ENCODE measurements at places on chromosomes 3 and 15.
A peak's percentile ranks its signal among the peaks of the same experiment; 100 is the strongest.

- DNase-seq = no peak
Observed at GRCh38 chr3:146432066-146432465, 37.3 kb downstream of the PLSCR2 start.

DNA sequence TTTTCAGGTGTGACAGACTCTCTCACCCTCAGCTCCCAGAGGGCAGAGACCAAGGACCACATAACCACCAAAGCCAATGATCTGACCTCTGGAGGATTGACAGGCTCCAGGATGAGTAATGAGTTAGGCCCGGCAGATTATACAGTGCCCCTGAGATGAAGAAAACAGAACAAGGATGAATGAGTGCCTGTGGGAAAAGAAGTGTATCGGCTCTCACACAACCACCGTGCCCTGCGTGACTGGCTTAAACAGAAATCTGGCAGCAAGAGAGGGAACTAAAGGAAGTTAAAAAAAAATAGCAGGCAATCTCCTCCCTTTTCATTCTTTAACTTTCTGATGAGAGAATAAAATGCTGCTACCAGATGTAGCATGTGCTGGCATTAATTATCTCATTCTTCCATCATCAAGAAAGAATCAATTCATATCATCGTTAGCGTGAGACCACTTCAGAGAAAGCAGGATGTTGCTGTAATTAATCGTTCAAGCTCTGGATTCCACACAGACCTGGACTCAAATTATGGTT is 227.5 kb upstream of the COL8A1 start:
- no peak for DNase-seq

DNA sequence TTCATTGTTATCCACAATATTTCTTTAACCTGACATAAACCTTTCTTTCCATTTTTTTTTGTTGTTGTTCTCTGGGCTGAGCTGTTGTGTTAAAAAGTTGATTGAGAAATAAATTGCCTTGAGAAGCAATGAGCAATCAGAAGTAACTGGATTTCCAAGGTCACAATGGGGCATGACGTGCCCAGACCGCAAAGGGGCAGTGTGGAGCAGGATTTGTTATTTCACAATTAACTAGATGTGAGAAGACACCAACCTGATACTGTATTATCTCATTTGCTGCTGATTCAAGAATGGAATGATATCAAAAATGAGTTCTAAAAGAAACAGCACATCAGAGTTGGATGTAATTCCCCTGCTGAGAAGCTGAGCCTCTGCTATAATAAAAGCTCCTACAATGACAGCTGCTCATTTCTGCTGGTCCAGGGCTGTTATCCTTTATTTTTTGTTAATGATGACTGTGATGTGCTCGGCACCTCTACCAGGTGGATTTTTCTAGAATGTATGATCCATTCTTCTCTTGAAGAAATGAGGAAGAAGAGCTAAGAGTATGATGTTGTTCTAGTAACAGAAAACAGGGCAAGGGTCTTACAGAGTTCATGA is 28.1 kb downstream of the CPNE4 start:
- peak; percentile 35 for DNase-seq

DNA sequence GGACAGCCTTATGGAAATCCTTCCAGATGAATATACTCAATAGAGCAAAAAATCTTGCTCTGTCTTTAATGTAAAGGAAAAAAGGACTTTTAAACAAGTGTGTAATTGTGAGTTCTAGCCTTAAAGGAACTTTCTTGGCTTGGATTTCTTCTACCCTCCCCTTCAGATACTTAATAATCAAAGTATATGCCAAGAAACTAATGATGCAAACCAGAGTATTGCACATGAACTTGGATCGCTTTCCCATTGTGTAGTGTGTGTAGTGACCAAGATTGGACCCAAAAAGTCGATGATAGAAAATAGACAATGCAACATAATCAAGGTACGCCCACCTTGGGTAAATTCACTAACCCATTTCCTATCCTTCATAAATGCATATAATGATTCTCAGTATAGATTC is 123.8 kb downstream of the TIGIT start:
- no peak for DNase-seq

GRCh38 chr3:125433611-125434041 is 58.5 kb upstream of the ZNF148 start:
- no peak for DNase-seq

- peak; percentile 36 for DNase-seq
Observed at GRCh38 chr3:12954891-12955650, 113.7 kb upstream of the RPL32 start.

GRCh38 chr3:7506606-7507180 is 645.8 kb downstream of the GRM7 start:
- no peak for DNase-seq

DNA sequence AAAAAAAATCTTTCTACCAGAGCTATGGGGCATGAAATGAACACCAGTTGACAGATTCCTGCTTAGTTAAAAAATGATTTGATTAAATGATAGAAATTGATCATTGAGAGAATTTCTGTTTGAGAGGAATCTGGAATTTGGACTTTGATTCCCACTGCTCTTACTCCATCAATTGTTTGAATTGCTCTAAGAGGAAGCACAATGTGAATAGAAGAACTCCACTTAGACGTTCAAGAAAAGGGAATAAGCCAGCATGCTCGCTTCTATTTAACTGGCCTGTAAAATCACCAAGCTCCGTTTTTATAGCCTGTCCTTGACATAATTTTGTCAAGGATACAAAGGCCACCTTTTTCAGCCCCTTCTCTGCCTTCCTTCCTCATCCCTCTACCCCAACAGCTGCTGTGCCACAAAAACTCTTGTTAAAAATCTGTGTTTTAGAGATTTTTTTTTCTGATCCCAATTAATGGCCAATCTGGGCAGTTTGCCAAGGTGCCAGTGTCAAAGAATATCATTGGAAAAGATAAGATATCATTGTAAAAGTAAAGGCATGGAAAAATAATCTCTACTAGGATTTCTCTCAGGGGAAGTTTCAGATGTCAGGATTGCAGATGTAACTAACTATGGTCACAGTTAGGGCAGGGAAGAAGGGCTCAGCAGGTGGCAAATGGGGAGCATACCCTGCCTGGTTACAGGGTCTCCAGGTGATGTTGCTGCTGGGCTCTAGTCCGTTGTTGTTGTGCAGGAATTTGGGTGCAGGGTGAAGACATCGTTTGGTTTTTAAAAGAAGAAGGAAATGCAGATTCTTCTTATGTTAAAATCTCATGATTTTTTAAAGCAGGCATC is 301.8 kb upstream of the PDZRN3 start:
- DNase-seq = no peak

- DNase-seq = no peak
Observed at GRCh38 chr3:183438735-183439134, 10.3 kb upstream of the MCF2L2 start.

DNA sequence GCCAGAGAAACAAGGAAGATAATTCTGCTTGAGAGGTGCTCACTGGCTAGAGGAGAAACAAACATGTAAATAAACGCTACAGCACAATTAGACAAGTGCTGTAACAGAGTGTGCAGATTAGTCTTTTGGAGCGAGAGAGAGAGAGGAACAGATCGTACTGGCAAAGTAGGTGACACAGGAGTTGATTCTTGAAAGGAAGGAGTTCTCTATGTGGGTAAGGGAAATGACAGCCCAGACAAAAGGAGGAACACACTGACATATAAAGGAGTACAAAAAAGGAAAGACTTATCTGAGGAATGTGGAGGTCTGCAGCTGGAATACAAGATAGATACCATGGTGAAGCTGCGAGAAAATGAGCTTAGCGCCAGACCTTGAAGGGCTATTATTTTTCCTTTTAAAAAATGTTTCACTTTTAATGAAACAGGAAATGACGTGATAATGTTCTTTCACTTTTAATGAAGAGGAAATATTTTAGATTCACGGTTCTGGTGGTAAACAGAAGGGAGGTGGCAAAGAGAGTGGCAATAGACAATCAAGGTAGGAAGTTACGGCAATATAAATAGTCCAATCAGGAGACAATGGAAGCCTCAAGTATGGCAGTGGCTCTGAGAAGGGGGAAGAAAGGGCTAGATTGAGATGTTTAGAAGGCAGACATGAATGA is 202.9 kb downstream of the VPS13C start:
- no peak for DNase-seq

- DNase-seq = no peak
Observed at GRCh38 chr15:63076714-63077046, 34.1 kb downstream of the TPM1 start.

GRCh38 chr3:31908391-31909097 is 72.5 kb downstream of the OSBPL10 start:
- no peak for DNase-seq

DNA sequence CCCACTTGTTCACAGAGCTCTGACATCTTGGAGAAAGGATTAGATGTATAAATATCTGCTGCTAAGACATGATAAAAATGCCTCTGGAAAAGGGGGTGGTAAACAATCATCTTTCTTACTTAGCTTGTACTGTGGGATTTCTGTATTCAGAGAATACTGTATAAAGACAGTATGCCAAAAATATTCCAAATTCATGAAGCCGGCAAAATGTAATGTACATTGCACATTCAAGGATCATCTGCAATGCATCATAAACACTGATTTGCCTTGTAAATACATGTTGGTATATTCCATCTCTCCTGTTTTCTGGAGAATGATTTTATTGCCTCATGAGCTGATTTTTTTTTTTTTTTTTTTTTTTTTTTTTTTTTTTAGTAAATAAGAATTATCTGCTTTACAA is 355.3 kb downstream of the ROBO1 start:
- no peak for DNase-seq

GRCh38 chr3:1190569-1190968 is 97.7 kb downstream of the CNTN6 start:
- no peak for DNase-seq

DNA sequence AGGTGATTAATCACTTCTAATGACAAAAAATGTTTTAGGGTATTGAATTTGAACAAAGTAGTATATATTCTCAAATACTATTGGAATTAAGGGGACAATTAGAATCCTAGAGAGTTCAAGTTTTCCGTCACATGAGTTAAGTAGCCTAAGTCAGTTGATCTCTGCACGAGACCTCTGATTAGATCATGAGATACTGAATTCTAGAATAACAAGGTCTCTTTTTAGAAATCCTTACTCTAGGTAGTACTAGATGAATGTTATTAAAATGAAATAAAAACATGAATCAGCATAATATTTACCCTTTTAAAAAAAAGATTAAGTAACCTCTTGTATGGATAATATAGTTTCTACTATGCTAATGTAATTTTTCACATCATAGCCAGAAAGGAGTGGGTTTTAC is 43.4 kb downstream of the MYO5A start:
- no peak for DNase-seq

GRCh38 chr3:171460725-171461524 is 720 bp upstream of the TNIK start:
- peak; percentile 53 for DNase-seq

- peak; percentile 12 for DNase-seq
Observed at GRCh38 chr3:16596352-16597032, 8.7 kb downstream of the DAZL start.

- no peak for DNase-seq
Observed at GRCh38 chr15:39889601-39890000, 30.5 kb downstream of the GPR176 start.

GRCh38 chr3:195041871-195042742 is 228.9 kb downstream of the XXYLT1 start:
- DNase-seq = no peak

- DNase-seq = no peak
Observed at GRCh38 chr3:141184430-141184829, 47.2 kb upstream of the PXYLP1 start.

DNA sequence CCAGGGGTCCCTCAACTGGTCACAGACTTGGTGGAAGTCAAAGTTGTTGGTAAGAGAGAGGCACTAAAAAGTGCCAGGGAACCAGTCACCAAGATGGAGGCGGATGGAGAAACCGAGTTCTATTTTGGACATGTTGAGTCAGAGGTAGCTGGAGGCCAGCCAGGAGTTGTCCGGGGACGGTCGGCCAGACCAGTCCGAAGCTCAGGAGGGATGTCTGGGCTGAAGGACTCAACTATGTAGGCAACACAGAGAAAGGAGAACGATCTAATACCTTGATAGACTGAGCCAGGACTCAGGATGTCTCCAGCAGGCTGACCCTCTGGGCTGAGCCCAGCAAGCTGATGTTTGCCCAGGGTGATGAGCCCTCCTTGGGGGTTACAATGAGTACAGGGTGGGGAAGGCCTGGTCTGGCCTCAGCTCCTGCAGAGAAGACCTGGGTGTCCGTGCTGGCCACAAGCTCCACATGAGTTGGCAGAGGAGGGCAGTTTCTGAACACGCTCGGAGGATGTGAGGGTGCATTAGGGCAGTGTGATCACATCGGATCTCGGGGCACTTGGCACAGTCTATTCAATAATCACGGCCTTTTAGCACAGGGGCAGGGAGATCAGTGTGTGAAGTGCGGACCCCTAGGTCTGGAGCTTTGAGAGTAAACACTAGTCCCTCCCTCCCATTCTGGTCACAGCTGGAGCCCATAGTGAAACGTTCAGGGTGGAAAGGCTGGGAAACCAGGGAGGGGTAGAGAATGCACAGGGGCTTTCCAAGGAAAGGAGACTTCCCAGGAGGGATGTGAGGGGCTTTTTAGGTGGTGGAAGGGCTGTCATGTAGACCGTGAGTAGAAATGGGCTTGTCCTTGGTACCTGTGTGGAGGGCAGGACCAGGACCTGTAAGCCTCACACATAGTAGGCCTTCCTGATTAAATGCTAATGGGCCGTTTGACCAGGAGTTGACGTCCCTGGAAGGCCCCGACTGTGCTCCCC is 111.9 kb downstream of the ETFA start:
- no peak for DNase-seq

- no peak for DNase-seq
Observed at GRCh38 chr15:48522911-48523310, 122.6 kb downstream of the FBN1 start.

GRCh38 chr3:119175872-119176756 is 2.7 kb downstream of the UPK1B start:
- no peak for DNase-seq

- no peak for DNase-seq
Observed at GRCh38 chr3:183781246-183781645, 44.1 kb downstream of the MAP6D1 start.

GRCh38 chr3:139394116-139394515 is 4.7 kb upstream of the COPB2 start:
- no peak for DNase-seq

DNA sequence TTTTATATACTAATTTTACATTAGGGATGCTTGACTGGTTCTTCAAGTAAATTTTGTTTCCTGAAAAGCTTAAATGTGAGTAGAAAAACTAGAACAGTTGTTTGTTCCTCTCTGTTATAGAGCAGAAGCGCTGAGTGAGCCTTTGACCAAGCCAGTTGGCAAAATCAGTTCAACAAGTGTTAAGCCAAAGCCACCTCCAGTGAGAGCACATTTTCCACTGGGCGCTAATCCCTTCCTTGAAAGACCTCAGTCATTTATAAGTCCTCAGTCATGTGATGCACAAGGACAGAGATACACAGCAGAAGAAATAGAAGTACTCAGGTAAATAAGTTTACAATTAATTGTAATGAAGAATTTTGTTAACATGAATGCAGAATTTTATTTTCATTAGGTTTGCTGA is 14.6 kb downstream of the CAPN7 start:
- no peak for DNase-seq

- DNase-seq = no peak
Observed at GRCh38 chr3:139564294-139564861, 24.8 kb upstream of the RBP1 start.

DNA sequence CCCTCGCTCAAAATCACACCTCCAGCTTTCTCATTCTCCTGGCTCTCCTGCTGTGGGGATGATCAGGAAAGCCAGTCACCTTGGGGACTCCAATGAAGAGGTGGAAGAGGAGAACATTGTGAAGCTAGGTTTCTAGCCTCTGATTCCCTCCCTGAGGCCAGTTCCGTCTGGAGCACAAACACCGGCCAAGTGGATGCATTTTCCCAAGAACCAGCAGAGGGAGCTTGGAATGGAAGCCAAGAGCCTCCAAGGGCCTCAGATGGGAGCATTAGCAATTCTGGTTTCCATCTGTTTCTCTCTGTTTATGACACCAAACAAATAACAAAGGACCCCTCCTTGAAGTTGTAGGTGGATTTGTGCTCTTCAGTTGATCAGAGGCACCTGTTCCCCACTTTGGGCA is 40.6 kb upstream of the NMNAT3 start:
- no peak for DNase-seq
